ENCODE measurements at places on chromosomes 7 and 10.

GRCh38 chr7:95753440-95753839 lies 18.9 kb upstream of the DYNC1I1 start:
- no peak for DNase-seq

DNA sequence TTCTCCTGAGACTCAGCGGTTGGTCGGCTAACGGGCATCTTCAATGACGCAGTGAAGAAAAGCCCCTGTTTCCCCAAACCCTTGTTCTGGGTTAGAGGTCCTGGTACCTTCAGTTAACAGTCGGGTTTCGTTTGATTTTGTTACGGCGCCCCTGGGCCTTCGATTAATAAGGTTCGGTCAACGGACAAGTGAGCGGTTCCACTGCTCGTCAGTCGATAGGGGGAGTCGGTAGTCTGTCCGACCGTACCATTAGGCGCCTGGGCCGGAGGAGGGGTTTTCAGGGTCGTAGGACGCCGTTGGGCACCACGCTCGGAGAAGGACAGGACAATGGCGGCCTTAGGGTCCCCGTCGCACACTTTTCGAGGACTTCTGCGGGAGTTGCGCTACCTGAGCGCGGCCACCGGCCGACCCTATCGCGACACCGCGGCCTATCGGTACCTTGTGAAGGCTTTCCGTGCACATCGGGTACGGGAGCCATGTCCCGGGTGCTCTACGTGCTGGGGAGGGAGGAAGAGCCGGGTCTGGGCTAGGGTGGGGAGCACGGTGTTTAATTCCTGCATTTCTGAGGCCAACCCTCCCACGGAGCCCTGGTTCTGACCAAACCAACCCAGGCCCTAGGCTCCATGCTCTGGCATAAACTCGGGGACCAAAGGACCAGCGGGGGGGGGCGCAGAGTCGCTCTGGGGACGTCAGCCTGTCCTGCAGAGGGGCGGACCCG lies at the start of gene FMC1:
TSS of gene FMC1 (plus strand) at position 280 of the 718 bp plus-strand sequence. CDS start at position 328, 48 bp downstream.
- peak; percentile 97 for DNase-seq

DNA sequence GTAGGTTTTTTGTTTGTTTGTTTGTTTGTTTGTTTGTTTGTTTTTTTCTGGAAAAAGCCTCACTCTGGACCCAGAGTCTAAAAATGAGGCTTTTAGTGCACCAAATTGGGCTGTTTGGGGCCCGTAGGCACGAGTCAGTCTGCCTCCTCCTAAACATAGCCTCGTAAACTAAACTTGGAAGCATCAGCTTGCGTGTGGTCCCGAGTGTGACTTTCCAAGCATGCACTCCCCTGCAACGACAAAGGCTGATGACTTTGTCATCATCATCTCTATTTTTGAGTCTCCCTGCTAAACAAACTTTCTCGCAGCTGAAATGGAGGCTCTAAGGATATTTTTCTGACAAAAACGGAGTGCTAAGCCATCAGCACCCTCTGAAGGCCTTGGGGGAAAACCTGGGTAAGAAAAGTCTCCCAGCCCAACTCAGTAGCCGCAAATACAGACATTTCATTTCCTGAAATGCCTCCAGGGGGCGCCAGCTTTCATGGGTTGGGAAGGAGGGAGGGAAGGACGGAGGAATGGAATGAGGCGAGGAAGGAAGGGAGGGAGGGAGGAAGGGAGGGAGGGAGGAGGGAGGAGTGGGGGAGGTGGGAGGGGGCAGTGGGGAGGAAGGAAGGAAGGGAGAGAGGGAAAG lies 245.9 kb downstream of the KCNMA1 start:
- DNase-seq: peak; percentile 92

GRCh38 chr7:139471740-139472353 lies 11.6 kb downstream of the KLRG2 start:
- peak; percentile 47 for DNase-seq

DNA sequence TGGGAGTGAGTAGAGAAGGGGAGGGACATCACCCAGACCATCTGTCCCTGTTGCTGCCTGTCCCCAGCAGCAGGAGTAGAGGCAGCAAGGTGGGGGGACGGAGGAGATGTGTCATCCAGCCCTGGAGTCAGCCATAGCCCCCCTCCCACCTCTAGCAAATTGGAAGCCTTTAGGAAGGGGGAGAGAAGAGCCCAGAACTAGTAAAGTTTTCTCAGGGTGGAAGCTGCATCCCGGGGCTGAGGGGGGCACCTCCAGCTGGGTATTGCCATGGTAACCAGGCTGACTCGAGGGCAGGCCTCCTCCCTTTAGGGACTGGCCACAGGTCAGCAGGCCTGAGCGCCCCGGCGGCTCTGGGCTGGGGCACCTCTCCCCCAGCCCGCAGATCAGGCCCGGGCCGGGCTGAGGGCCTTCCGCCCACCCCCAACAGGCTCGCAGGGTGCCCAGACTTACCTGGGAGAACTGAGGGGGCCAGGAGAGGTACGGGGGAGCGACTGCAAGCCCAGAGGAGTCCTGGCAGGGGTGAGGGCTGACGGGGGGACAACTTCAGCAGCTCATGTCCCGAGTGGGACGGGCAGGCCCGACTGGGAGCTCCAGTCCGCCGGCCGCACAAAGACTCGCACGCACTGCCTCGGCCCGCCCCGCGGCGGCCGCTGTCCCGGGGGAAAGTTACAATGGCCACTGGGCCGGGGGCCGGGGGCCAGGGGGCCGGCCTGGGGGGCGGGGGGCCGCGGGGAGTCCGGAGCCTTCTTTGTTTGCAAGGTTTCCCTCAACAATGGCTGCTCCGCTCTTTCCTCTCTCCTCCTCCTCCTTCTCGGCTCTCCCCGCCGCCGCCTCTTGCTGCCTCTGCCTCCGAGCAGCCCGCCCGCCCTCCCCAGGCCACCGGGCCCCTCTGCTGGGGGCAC lies 6.0 kb downstream of the LDB1 start:
- DNase-seq: peak; percentile 36

DNA sequence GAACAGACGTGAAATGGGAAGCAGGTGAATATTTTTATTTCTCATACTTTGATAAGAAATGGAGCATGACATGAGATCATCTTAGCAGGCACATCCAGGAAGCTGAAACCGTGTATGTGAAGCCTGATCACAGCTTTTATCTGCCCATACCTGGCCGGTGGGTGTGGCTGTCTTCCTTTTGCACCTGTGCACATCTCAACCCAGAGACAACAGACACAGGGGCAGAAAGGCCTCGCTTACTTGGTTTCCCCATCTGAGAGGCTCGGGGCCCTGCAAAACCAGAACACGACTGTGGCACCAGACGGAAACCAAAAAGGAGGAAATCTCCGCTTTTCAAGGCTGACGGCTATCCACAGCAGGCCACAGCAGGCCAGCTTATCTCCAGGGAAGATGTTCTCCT lies 116.4 kb downstream of the TCERG1L start:
- DNase-seq: no peak

GRCh38 chr10:69180525-69181204 lies 631 bp downstream of the SUPV3L1 start:
- no peak for DNase-seq

- DNase-seq: no peak
These were observed 57.0 kb downstream of the CLEC2L start for GRCh38 chr7:139580435-139580834.

DNA sequence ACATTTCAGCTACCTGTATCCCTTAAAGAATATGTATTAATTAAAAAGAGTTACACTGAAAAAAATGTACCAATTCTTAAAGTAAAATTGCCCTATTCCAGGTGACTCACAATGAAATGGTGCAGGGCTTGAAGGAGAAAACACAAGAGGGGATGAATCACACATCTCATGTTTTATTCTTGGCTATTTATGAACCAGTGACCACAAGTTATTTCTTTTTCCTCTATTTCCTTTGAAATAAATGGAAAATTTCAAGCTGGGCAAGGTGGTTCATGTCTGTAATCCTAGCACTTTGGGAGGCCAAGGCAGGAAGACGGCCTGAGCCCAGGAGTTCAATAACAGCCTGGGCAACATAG lies 106.8 kb downstream of the UBE2H start:
- no peak for DNase-seq

DNA sequence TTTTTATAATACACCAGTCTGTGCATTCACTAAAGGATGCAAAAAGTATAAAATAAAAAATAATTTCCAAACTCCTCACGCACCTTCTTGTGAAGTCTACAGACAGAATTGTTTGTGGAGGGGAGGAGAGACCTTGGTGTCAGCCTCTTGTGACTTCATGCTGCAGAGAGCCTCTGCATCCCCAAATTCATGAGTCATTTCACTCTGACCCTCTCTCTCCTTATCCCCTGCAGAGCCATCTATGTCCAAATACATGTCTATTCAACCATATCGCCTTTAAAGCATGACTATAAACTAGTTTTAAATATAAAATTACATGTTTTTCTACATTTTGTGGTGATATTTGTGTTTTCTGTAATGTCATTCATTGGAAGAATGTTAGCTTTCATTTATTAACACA lies 6.0 kb downstream of the CREB5 start:
- DNase-seq: no peak

DNA sequence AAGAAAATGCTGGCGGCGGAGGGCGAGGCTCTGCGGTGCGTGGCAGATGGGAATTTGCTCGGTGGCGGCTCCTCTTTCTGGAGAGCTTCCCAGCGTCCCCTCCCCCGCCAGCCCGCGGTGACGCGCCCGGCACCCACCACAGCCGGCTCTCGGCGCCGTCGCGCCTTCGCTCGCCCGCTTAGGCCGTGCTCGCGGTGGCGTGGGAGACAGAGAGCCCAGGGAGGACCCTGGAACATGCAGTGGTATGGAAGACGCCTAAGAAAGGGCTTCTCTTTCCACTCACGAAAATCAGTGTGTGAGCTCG lies 576 bp upstream of the CSGALNACT2 start:
- peak; percentile 67 for DNase-seq

DNA sequence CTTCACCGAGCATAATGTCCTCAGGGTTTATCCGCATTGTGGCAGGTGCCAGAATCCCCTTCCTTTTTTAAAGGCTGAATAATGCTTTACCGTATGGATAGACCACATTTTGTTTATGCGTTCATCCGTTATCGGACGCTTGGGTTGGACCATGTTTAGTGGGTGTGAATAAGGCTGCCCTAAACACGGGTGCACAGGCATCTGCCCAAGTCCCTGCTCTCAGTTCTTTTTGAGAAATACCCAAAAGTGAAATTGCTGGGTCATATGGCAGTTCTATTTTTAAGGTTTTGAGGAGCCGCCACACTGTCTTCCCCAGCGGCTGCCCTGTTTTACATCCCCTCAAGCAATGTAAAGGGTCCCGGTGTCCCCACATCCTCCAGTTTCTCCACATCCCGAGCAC lies 121.6 kb downstream of the DYNC2I1 start:
- no peak for DNase-seq

- DNase-seq: no peak
These were observed 15.3 kb downstream of the EDRF1 start for GRCh38 chr10:125734823-125735222.

DNA sequence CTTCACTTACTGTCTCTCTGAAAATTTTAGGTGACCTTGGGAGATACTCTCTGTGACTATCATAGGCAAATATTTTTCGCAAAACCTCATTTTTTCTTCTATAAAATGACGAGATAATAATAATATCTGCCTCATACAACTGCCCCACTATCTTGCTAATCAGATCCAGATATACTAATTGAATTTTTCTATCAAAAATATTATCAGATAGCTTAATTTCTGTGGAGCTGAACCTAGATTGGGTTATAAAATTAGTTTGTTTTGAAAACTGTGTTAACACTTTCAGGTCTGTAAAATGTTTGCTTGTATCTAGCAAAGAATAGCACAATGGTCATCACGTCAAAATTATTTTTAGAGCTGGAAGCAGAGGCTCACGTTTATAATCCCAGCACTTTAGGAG lies 486.7 kb upstream of the LRRN3 start:
- no peak for DNase-seq

DNA sequence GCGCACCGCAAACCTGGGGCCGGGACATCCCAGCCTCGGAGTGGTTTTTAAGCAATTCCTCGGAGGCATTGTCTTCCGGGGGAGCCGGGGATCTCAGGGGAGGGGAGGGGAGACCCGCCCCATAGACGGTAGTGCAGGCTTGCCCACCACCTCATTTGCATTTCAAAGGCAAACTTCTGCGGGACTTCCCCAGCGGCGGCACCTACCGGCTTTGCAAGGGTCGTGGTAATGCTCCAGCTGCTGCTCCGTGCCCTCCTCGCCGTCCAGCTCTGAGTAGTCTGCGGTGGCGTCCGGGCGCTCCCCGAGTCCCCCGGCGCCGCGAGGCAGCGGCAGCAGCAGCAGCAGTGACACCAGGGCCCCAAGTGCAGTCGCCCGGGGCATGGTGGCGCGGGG lies 425 bp downstream of the TLL2 start:
- no peak for DNase-seq

DNA sequence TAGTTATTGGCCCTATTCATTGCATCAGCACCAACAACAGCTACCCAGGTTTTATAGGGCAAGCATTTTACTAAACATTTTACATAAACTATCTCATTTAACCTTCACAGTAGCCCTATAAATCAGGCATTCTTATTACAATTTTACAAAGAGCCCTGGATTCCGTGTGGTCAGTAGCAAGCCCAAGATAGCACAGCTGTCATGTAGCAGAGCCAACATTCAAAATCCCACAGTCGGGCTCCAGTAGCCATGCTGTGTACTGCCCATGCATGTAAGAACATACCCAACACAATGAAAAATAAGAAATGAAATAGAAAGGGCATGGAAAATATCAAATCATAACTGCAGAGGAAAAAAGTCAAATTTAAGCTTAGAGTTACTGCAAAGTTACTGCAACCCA lies 102.3 kb downstream of the NPSR1 start:
- no peak for DNase-seq

- peak; percentile 56 for DNase-seq
These were observed 37.9 kb upstream of the RASGEF1A start for GRCh38 chr10:43304687-43305333.

DNA sequence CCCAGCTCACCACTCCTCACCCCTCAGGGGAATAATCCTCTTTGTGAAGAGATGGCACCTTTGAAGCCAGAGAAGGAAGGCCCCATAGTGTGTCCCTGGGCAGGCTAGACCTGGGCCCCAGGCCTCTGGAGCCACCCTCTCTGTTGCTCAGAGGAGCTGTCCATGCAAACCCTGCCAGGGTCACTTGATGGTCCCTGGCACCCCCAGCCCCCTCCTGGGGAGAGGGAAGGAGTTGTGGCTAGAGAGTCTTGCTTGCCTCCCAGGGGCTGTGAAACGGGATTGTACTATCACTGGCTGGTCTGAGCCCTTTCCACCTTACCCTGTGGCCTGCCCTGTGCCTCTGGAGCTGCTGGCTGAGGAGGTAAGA lies 5.8 kb downstream of the GHRHR start:
- DNase-seq: no peak

DNA sequence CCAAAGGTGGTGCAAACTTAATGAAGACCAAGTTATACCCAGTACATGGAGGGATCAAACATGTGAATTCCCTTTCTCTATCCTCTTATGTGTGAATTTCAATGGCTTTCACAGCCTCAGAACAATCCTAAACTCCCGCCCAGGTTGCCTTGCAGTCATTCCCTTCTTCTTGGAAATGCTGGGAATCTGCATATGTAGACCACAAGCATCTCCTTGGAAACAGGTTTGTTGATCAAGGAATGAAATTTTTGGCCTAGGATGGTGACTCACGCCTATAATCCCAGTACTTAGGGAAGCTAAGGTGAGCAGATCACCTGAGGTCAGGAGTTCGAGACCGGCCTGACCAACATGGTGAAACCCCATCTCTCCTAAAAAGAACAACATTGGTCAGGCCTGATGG lies 77.8 kb upstream of the ABI1 start:
- DNase-seq: no peak

- no peak for DNase-seq
These were observed 86.0 kb upstream of the ANKRD1 start for GRCh38 chr10:91006752-91007346.

- DNase-seq: no peak
These were observed 60.5 kb downstream of the HK1 start for GRCh38 chr10:69338547-69339450.

GRCh38 chr7:85185424-85186082 lies 1.3 kb downstream of the SEMA3D start:
- peak; percentile 65 for DNase-seq
